ENCODE measurements at places on chromosomes 6 and 20. TPM values are rescaled to one million over a fixed set of nuclear protein-coding genes. Genes with fewer than 3 reads are reported as not detected.
A peak's percentile ranks its signal among the peaks of the same experiment; 100 is the strongest.

DNA sequence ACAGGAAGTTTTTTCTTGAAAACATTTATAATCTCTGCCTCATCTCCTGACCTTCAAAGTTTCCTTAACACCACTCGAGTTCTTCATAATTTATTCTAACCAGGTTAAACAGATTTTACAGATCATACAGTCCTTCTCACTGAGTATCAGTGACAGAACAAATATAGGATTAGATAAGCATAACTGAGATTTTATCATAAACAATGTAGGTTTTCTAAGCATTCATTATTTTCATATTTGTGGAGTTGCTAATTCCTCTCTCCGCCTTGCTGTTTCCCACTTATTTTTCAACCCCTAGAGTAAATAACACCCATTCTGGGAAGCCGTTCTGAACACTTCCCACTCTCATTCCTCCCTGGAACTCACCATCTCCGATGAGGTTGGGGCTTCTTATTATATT lies 229.9 kb downstream of the HACE1 start:
- no peaks in the 10 kb centered on the region for H3K27me3 ChIP-seq
- H3K27ac ChIP-seq, result no peak overlapping the region
- 0 out of 2 replicates have a peak, but pooled peaks cover 4% of the 10 kb centered on the region for H3K4me1 ChIP-seq
- H3K36me3 ChIP-seq, result no peaks in the 10 kb centered on the region
- no peak overlapping the region for H3K4me3 ChIP-seq

GRCh38 chr6:159445351-159445750 lies 247.7 kb downstream of the SOD2 start:
- H3K4me3 ChIP-seq, result no peak overlapping the region
- DNase-seq, result no peak
- no peaks in the 10 kb centered on the region for H3K36me3 ChIP-seq
- no peaks in the 10 kb centered on the region for H3K4me1 ChIP-seq
- H3K27me3 ChIP-seq, result peaks cover 75% of the 10 kb centered on the region
- H3K27ac ChIP-seq, result no peak overlapping the region

DNA sequence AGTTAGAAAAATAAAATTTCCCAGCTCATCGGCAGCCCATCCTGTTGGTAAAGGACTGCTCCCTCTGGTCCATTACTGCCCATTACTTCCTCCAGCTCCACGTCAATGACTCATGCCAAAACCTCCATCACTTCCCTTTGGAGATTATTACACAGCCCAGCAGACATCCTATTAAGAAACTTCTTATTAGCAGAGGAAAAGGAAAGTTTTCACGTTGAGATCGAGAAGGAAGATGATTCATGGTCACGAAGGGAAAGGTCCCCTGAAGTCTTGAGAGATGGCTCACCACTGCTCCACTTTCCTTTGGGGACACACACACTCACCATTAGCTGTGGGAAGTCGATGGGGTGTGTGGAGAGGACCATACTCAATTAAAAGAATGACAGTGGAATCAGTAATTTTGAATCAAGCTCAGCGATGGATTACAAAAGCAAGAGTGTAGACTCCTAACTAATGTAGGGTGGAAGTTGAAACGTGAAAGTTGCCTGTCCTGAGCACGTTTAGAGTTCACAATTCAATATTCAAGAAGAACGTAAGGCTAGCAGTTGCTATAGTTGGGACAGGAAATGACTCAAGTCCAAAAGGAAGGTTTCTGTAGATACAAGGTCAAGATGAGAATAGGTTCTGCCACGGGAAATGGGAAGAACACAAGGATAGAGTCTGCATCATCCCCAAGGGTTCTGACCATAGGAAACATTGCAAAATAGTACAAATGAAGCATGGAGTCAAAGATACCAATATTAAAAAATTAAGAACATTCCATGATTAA lies 21.6 kb downstream of the SASH1 start:
- no peak for DNase-seq
- H3K4me1 ChIP-seq, result no peaks in the 10 kb centered on the region
- no peaks in the 10 kb centered on the region for H3K36me3 ChIP-seq
- H3K4me3 ChIP-seq, result no peak overlapping the region
- H3K27me3 ChIP-seq, result no peaks in the 10 kb centered on the region
- no peak overlapping the region for H3K27ac ChIP-seq

DNA sequence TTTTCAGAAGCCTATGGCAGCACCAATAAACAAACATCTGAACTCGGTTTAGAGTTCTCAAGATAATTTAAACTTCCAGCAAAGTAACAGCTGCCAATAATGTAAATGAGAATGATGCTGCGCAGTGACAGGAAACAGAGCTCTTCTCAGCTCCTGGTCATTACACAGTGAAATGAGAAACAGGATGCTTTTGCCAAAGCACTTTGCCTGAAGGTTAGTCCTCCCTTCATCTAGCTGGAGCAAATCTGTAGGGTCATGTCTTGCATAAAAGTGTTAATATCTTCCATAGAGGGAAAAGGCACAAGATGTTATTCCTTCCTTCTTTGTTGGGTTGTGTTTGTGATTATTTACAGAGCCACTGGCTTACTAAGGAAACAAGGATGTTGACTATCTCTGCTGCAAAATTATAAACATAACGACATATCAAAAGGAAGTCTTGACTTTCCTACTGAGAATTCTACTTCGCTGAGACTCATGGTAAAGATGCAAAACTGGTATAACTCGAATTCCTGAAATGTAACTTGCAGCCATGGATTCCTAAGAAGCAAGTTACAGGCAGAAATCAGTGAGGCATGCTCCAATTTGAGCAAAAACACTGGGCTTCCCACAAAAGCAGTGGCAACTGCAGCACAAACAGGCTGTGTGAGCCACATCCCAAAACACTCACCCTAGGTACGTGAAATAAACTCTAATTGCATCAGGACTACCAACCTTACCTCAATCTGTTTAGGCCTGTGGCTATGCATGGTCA lies 102.5 kb upstream of the BEND6 start:
- H3K36me3 ChIP-seq, result 0 out of 2 replicates have a peak, but pooled peaks cover 3% of the 10 kb centered on the region
- H3K4me3 ChIP-seq, result peak overlapping the region; percentile 75
- peak overlapping the region; percentile 88 for H3K27ac ChIP-seq
- no peaks in the 10 kb centered on the region for H3K27me3 ChIP-seq

GRCh38 chr6:147167576-147168461 lies 36.4 kb upstream of the STXBP5 start:
- H3K36me3 ChIP-seq, result no peaks in the 10 kb centered on the region
- H3K27me3 ChIP-seq, result no peaks in the 10 kb centered on the region
- H3K4me3 ChIP-seq, result no peak overlapping the region
- peaks cover 10% of the 10 kb centered on the region for H3K4me1 ChIP-seq

- no peak overlapping the region for H3K27ac ChIP-seq
- no peaks in the 10 kb centered on the region for H3K36me3 ChIP-seq
- H3K4me3 ChIP-seq, result no peak overlapping the region
- DNase-seq, result peak; percentile 69
These were observed 26.6 kb downstream of the CNBD2 start for GRCh38 chr20:35994994-35995453.

DNA sequence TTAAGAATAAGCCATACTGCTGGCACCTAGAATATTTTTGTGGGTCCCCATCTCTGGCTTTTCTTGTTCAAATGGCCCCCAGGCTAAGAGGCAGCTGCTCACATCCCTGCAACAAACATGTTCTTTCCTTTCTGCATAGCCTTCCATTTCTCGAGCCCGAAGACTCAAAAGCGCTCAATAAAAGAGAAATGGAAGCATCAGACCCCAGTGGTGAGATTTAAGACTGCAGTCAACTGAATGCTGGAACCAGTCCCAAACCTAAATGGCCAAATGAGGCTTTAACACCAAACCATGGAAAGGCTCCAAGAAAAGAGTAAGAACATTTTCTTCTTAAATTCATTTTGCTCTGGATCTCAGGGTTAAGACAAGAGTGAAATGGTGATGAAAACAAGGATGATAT lies 122.1 kb upstream of the TRAF3IP2 start:
- no peaks in the 10 kb centered on the region for H3K27me3 ChIP-seq
- H3K4me3 ChIP-seq, result no peak overlapping the region
- H3K4me1 ChIP-seq, result peaks cover 2% of the 10 kb centered on the region
- H3K27ac ChIP-seq, result no peak overlapping the region
- no peaks in the 10 kb centered on the region for H3K36me3 ChIP-seq

DNA sequence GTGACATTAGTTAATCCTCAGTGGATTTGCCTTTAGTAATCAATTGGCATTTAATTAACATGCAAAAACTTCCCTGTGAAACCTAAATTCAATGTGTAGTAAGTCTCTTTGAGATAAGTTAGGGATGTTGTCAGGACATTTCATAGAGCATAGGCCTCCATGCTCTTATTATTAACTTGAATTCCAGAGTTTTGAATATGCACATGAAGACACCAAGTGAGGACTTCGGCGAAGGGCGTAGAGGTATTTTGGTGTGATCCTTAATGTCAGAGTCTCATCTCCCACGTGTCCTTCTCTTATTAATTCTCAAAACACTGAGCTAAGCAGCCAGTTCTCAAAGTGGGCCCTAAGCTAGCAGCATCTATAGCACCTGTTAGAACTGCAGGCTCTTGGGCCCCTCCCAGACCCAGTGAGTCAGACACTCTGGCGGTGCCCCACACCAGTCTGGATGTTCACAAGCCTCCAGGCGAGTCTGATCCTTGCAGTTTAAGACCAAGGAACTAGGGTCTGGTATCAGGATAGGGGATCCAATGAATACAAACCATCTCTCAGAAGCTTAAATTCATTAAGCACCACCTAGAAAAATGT lies 292.1 kb downstream of the QKI start:
- H3K27me3 ChIP-seq, result peaks cover 73% of the 10 kb centered on the region
- no peak overlapping the region for H3K27ac ChIP-seq
- no peak for DNase-seq
- H3K36me3 ChIP-seq, result no peaks in the 10 kb centered on the region
- H3K4me1 ChIP-seq, result no peaks in the 10 kb centered on the region
- H3K4me3 ChIP-seq, result no peak overlapping the region

DNA sequence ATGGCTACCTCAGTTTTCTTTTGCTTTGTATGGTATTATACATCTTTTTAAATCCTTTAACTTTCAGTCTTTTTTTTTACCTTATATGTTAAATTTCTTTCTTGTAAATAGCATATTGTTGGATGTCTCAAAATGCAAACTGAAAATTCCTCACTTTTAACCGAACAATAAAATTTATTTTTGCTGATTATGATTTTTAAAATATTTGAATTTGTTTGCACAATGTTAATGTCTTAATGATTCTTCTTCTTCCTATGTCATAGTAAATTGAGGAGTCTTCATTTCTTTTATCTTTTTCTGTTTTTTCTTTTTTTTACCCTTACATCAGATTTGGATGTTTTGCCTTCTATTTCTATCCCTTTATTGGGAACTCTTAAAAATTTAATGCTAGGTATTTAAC lies 574.2 kb upstream of the CDH4 start:
- H3K27me3 ChIP-seq, result peaks cover 45% of the 10 kb centered on the region
- no peak overlapping the region for H3K27ac ChIP-seq
- DNase-seq, result no peak

GRCh38 chr6:39233333-39233732 lies 4.1 kb upstream of the KCNK5 start:
- no peaks in the 10 kb centered on the region for H3K36me3 ChIP-seq
- no peak for DNase-seq
- H3K27ac ChIP-seq, result no peak overlapping the region
- H3K4me1 ChIP-seq, result peaks cover 4% of the 10 kb centered on the region

Gene SMIM28
- not detected for total RNA-seq

Gene LINC00237
- total RNA-seq, result not detected

Gene ELOVL4
- not detected for total RNA-seq

All from PC-9 (cell line).